ENCODE measurements at places on chromosomes 2 and 18. TPM values are rescaled to one million over a fixed set of nuclear protein-coding genes. Genes with fewer than 3 reads are reported as not detected.

Gene TTR
- not detected for total RNA-seq

Gene CIB4
- total RNA-seq, result not detected

Gene HAAO
- total RNA-seq, result not detected

Gene MATN3
- total RNA-seq, result 0.85 TPM

Gene THUMPD2
- total RNA-seq, result 10.4 TPM

Gene MC5R
- not detected for total RNA-seq

Gene ST8SIA3
- total RNA-seq, result not detected

Gene ZAP70
- total RNA-seq, result not detected

Gene GCKR
- not detected for total RNA-seq

Gene CABYR
- 1.9 TPM for total RNA-seq

Gene IGFBP5
- total RNA-seq, result 3.4 TPM

Gene MRO
- not detected for total RNA-seq

Gene RAPGEF4
- total RNA-seq, result 1.4 TPM

Gene RGPD8
- total RNA-seq, result 5.5 TPM

Gene ITPRIPL1
- 3.6 TPM for total RNA-seq

Gene PIAS2
- total RNA-seq, result 13.3 TPM

Gene LOXHD1
- not detected for total RNA-seq

Gene OTOS
- total RNA-seq, result not detected

Gene MC4R
- total RNA-seq, result not detected

Gene MBOAT2
- 139 TPM for total RNA-seq

Gene EVA1A
- 44.8 TPM for total RNA-seq

Data from tracheal epithelial cell (primary cell).